NCI-H774 (cell line): ENCODE measurements at places on chromosomes 4 and X.

- no peak for DNase-seq
Measured at GRCh38 chr4:126976850-126977632, 655.7 kb upstream of the INTU start.

DNA sequence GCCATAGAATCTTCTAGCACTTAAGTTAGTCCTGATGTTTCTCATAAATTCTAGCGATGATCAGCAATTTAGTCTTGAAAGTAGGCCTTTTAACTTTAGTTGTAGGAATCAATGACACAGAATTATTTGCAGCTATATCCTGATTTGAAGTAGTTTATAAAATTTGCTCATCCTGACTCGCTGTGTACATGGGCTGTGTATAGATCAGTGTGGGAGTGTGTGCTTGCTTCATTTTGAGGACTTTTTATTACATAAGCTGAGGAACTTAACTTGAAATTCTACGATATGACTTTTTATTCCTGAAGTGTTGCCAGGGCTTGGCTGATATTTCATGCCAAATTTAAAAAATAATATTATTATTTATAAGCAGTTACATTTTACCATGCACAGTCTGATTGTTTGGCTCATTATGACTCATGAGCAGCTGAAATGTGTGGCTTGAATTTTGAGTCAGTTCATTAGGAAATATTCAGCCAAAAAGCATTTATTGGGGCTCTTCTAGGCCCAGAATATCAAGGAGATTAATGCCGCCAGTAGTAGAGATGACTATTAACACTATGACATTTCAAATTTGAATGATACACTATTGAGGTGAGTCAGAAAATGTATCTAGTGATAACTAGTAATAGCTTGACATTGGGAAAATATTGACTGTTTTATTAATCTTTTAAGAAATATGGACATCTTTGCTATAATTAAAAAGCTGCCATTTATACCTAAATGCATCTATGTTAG, 128.9 kb upstream of the LIMCH1 start:
- no peak for DNase-seq

- DNase-seq: peak; percentile 27
Measured at GRCh38 chrX:23902419-23902818, 5.3 kb downstream of the APOO start.

DNA sequence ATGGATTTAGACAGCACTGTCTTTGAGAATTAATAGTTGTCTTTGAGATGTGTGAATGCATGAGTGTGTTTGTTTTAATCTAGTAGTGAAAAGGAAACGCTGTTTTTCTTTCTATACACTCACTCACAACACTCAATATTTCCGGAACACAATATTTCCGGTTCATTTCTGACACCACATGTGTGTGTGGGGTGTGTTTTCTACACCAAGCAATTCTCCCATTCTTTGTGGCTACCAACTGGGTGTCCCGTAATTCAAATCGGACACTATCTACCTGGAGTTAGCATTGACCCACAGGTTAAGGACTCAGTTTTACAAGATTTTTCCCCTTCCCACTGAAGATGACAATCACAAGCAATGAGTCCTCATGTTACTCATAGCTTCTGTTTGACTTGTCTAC, 113.9 kb downstream of the SNCA start:
- no peak for DNase-seq

GRCh38 chrX:21374994-21375707, 933 bp downstream of the CNKSR2 start:
- no peak for DNase-seq

GRCh38 chr4:137212601-137213000, 319.7 kb downstream of the PCDH18 start:
- DNase-seq: no peak

DNA sequence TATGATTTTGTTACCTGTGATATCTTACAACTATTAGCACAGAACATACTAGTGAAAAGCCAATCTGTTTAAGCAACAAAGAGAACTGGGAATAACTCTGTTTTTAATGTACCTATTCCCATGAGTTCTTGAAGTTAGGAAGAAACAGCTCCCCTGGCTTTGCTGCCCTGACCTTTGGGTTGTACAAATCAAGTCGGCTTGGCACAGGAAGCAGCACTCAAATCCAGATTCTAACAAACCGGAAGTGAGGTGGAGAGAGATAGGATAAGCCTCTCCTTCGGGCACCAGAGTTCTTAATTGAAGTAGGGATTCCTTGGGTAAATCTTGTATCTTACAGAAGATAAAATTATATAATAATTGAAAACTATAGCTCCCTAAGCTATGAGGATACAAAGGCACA, 144.8 kb upstream of the CPEB2 start:
- no peak for DNase-seq

- DNase-seq: no peak
Measured at GRCh38 chr4:67909905-67910584, 26.2 kb upstream of the TMPRSS11D start.

- DNase-seq: no peak
Measured at GRCh38 chrX:133602881-133603280, 187.6 kb upstream of the GPC4 start.

GRCh38 chr4:7285244-7286094, 93.1 kb downstream of the SORCS2 start:
- DNase-seq: no peak

DNA sequence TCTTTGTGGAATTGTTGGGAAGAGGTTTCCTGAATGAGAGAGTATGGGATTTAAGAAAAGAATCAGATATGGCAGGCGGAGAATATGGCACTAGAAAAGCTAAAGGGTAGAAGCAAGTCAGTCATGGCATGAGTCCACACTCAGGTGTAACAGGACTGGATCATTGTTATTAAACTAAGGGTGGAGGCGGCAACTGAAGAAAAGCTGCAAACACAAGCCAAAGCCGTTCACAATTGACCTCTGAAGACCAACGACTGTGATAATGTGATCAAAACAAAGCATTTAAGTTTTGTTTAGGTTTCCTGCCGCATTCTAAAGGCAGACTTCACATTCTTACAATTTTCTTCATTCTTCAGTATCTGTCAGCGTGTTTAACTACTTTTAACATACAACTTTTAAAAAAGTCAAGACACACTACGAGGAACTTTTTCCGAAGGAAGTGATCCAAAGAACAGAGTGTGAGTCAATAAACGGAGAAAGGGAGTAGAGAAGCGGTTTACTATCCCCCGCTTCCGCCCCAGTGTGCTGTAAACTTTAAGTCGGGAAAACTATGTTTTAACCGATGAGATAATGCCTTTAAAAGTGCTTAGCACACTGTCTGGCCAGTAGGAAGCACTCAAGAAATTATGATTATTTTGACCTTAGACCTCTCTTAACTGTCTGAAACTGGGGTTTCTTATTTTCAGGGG, 909 bp upstream of the SLAIN2 start:
- DNase-seq: no peak

GRCh38 chr4:163959932-163960331, 465.4 kb downstream of the TMA16 start:
- no peak for DNase-seq

- no peak for DNase-seq
Measured at GRCh38 chr4:188683571-188683970, 544.3 kb downstream of the TRIML1 start.

GRCh38 chr4:40991908-40992307, 222.4 kb downstream of the APBB2 start:
- DNase-seq: no peak

DNA sequence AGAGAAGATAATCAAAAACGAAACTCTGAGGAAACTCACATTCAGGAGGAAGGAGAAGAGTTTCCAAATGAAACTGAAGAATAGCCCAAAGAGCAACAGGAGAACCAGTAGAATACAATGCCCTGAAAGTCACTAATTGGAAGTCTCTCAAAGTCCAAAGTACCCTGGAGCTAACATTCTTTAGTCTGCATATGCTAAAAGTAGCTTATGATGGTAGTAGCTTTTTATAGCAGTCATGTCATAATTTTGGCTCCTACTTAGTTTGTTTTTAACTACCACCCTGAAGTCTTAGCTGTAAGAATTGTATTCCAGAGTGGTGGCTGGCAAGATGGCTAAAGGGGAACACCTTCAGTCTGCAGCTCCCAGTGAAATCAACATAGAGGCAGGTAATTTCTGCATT, 100.3 kb upstream of the FGF16 start:
- DNase-seq: no peak

GRCh38 chr4:26360864-26361263, 40.0 kb downstream of the RBPJ start:
- DNase-seq: no peak

GRCh38 chr4:67996127-67996526, 32.8 kb upstream of the TMPRSS11A start:
- DNase-seq: no peak

GRCh38 chr4:144347121-144347520, 206.6 kb upstream of the GYPA start:
- DNase-seq: no peak

GRCh38 chr4:26621366-26621765, 37.5 kb downstream of the TBC1D19 start:
- no peak for DNase-seq

DNA sequence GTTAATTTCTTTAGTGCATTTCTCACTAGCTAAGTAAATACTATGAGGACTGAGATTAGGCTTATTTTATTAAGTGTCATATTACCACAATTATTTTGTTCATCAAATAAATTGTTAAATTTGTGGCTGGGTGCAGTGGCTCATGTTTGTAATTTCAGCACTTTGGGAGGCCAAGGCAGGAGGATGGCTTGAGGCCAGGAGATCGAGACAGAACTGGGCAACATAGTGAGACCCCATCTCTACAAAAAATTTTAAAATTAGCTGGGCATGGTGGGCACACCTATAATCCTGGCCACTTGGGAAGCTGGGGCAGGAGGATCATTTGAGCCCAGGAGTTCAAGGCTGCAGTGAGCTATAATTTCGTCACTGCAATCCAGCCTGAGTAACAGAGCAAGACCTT, 6.8 kb downstream of the SEC24D start:
- DNase-seq: no peak

DNA sequence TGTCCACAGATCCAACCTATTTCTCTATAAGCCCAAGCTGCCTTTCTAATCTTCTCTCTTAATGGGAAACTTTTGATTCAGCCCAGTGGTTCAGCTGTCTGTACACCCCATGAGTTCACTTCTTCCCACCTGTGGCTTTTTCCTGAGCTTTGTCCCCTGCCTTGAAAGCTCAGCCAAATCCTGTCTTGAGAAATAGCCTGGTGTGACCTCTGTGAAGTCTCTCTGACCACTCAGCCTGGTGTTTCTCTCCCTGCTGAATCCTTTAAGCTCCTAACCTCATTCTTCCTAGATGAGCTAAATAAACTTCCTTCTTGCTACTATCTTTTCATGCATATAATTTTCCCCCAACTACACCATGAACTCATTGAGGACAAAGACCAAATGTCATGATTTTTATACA, 15.2 kb upstream of the HERC5 start:
- DNase-seq: no peak

DNA sequence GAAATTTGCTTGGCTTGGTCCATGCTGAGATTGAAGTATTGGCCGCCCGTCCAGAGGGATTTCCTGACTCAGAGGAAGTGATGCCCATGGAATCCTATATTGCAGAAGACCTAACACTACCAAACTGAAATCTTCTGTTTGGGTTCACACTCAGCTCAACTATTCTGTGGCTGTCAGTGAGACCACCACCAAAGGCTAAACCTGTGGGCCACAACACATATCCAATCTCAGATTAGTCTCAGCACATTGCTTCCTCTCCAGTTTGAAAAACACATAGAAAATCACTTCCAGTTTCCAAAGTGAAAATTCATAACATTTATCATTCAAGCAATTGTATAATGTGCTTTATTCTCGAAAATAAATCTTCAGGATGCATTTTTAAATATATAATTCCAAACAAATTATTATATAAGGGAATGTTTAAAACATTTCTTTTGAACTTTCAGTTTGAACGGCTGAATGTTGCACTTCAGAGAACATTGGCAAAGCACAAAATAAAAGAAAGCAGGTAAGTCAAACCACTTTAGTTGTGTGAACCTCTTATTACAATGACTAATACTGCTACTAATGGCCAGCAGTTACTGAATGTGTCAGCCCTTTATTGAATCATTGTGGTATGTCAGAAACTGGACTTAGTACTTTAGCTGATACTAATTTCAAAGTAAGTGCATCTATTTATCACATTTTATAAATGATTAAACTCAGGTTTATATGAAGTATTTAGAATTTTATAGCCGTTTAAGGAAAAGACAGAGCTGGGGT, 37.0 kb downstream of the GUCY1A1 start:
- no peak for DNase-seq

GRCh38 chr4:138555108-138555507, 313.0 kb upstream of the SLC7A11 start:
- DNase-seq: no peak

GRCh38 chrX:37921758-37922157, 74.4 kb upstream of the DYNLT3 start:
- DNase-seq: no peak

GRCh38 chr4:22099896-22100295, 151.3 kb upstream of the KCNIP4 start:
- DNase-seq: no peak

DNA sequence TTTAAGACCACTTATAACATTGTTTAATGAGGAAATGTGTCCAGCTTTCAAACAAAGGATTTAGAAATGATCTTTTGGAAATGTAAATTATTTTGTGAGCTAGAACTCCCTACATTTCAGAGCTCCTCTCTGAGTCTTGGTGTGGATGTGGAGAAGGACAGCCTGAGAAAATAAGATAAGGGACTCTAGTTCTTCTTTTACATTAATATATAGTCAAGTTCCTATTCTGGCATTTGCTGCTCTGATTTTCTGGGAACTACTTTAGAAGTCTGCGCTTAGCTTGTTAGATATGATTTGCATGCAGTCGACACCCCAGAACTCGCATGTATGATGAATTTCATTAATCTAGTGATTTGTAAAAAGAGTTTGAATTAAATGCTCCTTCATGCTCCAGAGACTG, 45.5 kb downstream of the TSPAN7 start:
- DNase-seq: no peak

GRCh38 chrX:54423161-54423888, 16.9 kb upstream of the TSR2 start:
- DNase-seq: no peak

DNA sequence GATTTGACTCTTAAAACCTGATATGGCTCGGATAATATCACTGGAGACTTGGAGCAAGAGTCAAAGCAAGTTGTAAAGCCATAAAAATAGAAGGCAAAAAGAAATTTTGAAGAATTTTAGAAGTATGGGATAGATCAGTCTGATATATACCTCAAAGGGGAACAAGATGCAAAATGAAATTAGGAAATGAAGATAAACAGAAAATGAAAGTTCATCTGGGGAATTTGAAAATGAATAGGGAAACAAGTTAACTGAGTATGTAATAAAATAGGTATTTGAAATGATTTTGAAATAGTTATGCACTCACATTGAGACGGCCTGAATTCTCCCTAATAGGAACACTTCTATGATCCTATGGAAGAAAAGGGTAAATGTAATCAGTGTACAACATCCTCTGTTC, 5.7 kb downstream of the CYP2U1 start:
- DNase-seq: no peak
